ENCODE measurements at places on chromosomes 6 and 20.

DNA sequence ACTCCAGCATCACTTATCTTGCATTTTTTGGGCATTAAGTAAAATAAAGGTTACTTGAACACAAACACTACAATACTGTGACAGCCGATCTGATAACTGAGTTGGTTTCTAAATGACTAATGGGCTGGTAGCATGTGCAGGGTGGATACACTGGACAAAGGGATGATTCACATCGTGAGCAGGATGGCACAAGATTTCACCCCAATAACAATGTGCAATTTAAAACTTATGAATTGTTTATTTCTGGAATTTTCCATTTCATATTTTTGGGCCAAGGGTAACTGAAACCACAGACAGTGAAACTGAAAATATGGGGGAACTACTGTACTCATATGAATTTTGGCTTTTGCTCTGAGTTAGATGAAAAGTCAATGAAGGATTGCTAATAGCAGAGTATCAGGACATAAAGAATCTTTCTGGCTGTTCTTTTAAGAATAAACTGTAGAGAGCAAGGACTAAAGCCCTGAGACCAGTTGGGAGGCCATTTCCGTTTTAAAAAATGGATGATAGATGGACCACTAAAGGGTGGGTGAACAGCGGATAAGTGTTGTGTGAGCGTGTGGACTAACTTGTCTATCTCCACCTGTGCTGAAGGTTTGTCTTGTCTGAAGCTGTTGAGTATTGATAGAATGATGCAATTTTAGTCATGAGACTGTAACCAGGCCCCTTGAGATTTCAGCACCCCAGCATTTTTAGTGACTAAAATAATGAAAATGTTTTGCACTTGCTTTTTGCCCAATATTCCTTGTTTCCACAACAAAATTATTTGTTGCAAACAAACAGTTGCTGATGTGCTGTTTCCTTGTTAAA, 8.2 kb downstream of the SPINT3 start:
- ATAC-seq: peak; percentile 74

- ATAC-seq: no peak
These were observed 13.0 kb downstream of the IP6K3 start for GRCh38 chr6:33733709-33734007.

GRCh38 chr6:159234102-159234553, 64.9 kb downstream of the FNDC1 start:
- no peak for ATAC-seq

GRCh38 chr20:54174457-54175175, 830 bp upstream of the CYP24A1 start:
- no peak for ATAC-seq

- peak; percentile 96 for ATAC-seq
These were observed at the start of the genes RPS18 and VPS52 for GRCh38 chr6:33271468-33272274. TSS of gene RPS18 (plus strand) at chr6:33272075. CDS start at chr6:33272120, 45 bp downstream. TSS of gene VPS52 (minus strand) at chr6:33271876. CDS start at chr6:33271675, 201 bp downstream.

- ATAC-seq: no peak
These were observed 183.4 kb upstream of the AKAP12 start for GRCh38 chr6:151056230-151056907.

DNA sequence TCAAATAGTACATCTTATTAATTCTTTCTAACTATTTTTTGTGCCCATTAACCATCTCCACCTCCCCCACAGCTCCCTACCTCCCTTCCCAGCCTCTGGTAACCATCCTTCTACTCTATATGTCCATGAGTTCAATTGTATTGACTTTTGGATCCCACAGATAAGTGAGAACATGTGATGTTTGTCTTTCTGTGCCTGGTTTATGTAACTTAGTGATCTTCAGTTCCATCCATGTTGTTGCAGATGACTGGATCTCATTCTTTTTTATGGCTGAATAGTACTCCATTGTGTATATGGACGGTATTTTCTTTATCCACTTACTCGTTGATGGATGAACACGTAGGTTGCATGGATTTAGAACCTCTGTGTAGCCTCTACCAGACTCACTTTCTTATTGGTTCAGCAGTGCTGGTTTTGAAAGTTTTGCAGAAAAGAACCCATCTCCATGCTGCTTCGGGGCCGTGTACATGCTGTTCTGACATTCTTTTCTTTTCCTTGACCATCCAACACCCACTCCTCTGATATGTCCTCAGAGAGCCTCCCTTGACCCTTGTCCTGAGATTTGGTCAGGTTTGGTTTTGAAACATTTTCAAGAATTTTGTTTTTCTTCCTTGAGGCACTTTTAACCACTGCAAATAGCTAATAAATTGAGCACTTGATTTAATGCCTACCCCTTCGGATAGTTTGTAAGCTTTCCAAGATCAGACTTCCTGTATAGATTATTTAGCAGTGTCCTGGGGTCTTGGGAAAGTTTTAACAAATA, 231.2 kb upstream of the ZFP64 start:
- no peak for ATAC-seq

- ATAC-seq: peak; percentile 20
These were observed 381 bp downstream of the MAP3K7 start for GRCh38 chr6:90586546-90586835.

GRCh38 chr6:31152781-31153180, 4.8 kb downstream of the CCHCR1 start:
- ATAC-seq: no peak

- ATAC-seq: no peak
These were observed 84.0 kb upstream of the LRFN2 start for GRCh38 chr6:40671001-40671693.

- ATAC-seq: peak; percentile 70
These were observed 67.9 kb downstream of the NCOA7 start for GRCh38 chr6:125858427-125859320.

- no peak for ATAC-seq
These were observed 28.1 kb downstream of the LMBRD1 start for GRCh38 chr6:69768664-69769063.

DNA sequence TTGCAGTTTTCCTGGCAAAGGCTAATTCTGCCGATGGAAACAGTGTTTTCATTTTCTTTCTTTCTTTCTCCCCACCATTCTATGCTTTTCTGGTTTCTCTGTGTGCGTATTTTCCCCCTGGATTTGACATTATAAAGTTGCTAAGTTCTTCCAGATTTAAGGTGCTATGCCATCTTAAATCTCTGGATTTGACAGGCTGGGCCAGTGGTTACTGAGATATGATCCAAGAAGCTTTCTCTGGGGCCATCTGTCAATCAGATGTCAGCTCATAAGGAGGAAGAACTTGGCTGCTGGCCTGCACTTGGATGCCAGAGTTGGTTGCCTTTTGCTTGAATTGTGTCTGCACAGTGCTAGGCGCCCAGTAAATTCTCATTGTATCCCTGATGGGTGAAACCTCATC, 39.7 kb downstream of the SLC2A10 start:
- ATAC-seq: no peak

DNA sequence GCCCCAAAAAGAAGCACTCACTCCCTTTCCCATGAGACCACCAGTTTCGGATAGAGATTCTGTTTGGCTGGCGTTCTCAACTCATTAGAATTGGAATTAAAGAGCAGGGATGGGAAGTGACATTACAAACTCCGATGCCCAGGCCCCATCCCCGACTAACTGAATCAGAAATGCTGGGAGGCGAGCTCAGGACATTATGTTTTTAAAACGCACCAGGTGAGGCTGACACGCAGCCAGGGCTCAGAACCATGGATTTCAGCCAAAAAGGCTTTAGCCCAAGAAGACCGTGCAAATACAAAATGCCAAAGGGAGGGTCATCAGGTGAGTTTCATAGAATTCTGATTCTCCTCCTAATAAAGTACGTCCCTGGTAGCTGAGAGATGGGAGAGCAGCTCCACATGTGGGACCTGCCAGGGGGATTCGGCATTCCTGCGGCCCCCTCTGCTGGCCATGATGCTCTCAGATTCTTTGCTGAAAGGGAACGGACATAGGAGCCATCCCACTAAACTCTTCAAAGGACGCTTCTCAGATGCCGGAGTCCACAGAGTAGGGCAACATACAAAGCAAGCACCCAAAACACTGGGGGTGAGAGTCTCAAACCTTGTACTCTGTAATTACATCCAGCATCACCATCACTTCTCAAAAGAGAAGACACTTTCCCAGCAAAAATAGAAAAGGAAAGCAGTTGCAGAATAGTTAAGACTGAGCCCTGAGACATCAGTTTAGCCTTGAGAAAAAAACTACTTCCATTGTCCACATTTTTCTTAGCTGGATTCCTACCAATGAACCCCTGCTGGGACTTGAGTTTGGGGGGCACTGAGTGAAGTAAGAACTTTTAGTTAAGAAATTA, 205.2 kb downstream of the BMP7 start:
- ATAC-seq: no peak
